ENCODE measurements at places on chromosomes 1 and 21.

DNA sequence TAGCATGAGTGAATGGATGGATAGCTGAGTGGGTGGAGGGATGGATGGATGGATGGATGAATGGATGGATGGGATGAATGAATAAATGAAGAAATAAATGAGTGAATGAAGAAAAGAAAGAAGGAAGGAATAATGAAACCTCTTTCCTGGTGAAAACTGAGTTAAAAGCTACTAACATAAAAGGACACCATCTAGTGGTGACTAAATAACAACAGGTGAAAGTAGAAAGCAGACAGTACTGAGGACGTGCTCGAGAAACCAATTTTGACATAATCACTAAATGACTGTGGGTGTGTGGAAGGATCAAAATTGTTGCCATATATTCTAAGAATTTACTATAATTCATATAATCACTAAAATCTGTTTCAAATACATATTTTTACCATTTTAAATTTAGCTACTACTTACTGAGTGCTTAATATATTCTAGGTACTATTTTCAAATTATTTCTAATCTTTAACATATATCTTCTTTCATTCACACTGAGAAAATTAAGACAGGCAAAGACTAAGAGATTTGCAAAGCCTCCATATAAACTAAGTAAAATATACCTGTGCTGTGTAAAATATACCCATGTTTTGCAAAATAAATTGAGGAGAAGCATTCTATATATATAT lies 522.9 kb downstream of the LRRIQ3 start:
- no peak for DNase-seq

DNA sequence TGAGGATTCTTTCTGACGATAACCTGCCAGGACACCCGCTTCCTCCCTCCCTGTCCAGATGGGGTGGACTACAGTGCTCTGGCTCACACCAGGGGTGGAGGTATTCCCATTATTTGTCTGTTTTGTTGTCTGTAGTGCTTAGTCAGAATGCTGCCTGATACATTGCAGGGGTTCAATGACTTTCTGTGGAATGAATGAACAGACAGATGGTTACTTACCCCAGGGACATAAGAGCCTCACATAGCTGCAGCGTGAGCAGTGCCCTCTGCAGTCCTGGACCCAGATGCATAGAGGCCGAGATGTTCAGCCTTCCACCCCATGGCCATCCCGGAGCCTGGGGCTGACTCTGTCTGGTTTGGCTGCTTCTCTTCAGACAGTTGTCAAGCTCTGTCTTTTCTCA lies 13.0 kb upstream of the F3 start:
- no peak for DNase-seq

DNA sequence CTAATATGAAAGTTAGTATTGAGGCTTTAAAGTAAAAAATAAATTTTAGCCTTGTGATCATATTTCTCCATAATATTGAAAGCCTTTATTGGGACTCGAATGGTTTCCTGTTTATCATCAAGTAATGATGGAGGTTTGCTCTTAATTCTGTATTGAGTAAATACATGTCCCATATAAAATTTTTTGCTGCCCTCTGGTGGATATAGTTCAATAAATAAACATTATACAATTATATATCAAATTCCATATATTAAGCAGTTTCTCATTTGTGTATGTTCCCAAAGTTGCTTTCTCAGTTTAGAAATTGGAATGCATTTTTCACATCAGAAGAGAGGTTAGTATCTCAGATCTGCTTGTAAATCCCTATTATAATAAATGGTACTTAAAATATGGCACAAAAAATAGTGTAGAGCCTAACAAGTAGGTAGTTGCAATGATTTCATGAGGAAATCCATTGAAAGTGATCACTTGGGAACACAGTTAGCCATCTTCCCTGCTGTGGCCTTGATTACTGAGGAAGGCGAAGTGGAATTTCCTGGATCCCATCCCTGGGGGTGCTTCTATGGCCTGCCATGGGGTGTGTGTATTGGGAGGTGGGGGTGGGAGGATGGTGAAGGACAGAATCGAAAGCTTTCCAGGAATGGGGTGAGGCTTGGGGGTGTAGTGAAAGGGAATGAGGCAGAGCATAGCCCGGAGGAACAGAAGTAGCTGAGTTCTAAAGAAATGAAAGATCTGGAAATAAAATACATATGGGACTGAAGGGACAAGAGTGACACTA lies 84.1 kb upstream of the C21orf91 start:
- peak; percentile 25 for DNase-seq

DNA sequence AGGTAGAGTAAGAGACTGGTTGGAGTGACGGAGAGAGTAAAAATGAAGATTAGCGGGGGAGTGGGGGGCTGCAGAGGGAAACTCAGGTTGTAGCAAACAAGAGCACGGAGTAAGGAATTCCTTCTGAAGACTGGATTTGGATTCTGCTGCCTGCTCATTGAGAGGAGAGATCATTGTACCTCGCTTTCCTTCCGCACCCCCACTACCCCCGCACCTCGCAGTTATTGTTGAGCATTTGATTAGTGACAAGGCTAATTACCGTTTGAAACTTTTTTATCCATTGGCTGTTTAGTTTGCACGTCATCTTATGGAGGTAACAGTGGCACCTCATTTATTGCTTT lies 463 bp downstream of the PRPF3 start:
- DNase-seq = no peak

- no peak for DNase-seq
Measured at GRCh38 chr21:38930066-38930465, 124.3 kb downstream of the ETS2 start.

GRCh38 chr1:18711536-18712251 lies 81.0 kb downstream of the PAX7 start:
- DNase-seq = no peak
